Hair follicular keratinocyte (primary cell): ENCODE measurements at places on chromosomes 13 and 19. TPM values are rescaled to one million over a fixed set of nuclear protein-coding genes. Genes with fewer than 3 reads are reported as not detected.

SERTAD1 gene
- 27.1 and 28.6 TPM in 2 replicates for total RNA-seq

GFY gene
- not detected in 2 replicates for total RNA-seq

LILRB2 gene
- total RNA-seq = not detected in 2 replicates

NLRP4 gene
- not detected in 2 replicates for total RNA-seq

PLK5 gene
- not detected in 2 replicates for total RNA-seq

CGB3 gene
- not detected in 2 replicates for total RNA-seq

MIER2 gene
- 24.0 and 26.6 TPM in 2 replicates for total RNA-seq

RGCC gene
- total RNA-seq = 5.9 and 11.2 TPM in 2 replicates

PROZ gene
- total RNA-seq = not detected in 2 replicates

TMIGD2 gene
- total RNA-seq = not detected in 2 replicates

FCER2 gene
- total RNA-seq = not detected in 2 replicates

LRRC4B gene
- total RNA-seq = not detected in 2 replicates
